Kidney epithelial cell (primary cell): ENCODE measurements at places on chromosomes 5 and 9. TPM values are rescaled to one million over a fixed set of nuclear protein-coding genes. Genes with fewer than 3 reads are reported as not detected.

DNA sequence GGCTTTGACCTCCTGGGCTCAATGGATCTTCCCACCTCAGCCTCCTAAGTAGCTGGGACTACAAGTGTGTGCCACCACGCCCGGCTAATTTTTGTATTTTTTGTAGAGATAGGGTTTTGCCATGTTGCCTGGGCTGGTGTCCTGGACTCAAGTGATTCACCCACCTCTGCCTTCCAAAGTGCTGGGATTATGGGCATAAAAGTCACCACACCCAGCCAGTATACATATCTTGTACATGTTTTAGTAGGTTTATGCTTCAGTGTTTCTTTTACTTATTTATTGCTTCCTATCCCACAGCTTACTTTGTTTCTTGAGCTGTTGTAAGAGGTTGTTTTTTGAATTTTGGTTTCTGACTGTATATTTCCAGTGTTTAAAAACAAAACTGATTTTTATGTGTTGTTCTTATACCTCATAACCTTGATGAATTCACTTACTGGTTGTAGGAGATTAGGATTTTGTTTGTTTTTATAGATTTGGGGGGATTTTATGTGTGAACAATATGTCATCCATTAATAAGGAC is 12.9 kb downstream of the FBXW5 start:
- DNase-seq, result no peak

- no peak for DNase-seq
Measured at GRCh38 chr5:122902263-122902662, 56.9 kb downstream of the SNX24 start.

DNA sequence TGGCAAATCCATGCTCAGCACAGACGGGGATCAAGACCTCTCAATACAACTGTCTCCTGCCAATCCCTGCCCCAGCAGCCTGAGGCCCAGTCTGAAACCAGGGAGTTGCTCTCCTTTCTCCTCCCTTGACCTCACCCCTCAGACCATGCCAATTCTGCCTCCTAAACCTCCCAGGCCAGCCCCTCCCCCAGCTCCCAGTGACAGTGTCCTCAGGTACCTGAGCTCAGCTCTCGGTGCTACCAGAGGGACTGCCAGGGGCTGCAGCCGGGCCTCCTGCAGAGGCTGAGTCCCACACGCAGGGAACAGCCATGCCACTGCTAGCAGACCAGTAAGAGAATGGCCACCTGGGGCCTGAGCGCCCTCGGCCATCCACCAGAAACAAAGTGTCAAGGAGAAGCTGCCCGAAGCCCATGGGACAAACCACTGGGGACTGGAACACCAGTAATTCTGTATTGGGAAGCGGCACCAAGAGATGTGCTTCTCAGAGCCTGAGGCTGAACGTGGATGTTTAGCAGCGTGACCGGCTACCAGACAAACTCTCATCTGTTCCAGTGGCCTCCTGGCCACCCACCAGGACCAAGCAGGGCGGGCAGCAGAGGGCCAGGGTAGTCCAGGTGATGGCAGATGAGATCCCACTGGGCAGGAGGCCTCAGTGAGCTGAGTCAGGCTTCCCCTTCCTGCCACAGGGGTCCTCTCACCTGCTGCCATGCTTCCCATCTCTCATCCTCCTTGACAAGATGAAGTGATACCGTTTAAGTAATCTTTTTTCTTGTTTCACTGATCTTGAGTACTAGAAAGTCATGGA is 557 bp upstream of the IL3 start:
- no peak for DNase-seq

DNA sequence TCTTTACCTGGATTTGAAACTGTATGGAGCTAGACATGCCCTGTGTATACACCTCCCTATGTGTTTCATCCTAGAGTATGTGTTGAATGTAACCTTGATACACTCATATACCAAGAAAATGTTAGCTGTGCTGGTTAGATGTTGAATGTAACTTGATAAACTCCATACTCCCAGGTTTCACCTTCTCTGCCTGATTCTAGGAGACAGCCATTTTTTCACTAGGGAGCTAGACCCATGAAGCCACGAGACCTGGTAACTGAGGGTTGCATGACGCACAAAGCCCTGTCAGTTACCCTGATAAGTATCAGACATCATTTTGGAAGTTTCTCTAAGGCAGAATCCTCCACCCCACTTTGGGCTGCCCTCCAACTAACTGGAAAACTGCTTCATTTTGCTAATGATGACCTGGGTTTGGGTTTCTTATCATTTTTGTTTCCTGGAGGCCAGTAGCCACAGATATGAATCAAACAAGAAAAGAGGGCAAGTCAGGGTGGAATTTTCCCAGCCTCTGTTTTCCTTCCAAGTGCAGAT is 478.5 kb upstream of the KIF2A start:
- no peak for DNase-seq

DNA sequence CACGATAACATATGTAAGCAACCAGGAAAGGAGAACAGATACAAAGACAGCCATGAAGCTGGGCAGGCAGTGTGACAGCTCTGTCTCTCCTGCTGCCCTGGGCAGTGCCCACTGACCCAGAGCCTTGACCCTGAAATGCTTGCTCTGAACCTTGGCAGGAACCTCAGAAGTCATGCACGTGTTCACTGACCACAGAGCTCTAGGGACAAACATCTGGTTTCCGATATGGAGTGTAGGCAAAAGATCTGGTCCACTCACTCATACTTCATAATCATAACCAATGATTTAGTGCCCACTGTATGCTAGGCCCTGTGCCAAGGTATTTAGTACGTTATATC is 102.6 kb downstream of the FSTL4 start:
- no peak for DNase-seq

DNA sequence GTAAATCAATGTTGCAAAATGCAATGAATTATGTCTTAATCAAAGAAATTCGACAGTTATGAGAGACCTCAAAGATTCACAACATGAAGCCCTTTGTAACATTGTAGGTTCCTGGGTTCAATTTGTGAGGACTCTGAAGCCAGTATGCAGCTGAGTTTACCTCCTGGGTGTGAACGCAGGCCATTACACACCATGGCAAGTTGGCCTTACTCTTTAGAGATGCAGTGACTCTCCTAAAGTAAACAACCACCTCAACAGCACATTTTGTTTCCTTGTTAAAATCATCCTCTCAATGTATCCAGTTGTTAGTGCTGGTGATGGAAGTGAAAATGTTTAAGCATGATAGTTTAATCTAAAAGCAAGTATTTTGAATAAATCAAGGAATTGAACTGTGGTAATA is 73.8 kb downstream of the JAKMIP2 start:
- no peak for DNase-seq

- DNase-seq, result no peak
Measured at GRCh38 chr5:170393235-170393634, 4.1 kb upstream of the KCNMB1 start.

DNA sequence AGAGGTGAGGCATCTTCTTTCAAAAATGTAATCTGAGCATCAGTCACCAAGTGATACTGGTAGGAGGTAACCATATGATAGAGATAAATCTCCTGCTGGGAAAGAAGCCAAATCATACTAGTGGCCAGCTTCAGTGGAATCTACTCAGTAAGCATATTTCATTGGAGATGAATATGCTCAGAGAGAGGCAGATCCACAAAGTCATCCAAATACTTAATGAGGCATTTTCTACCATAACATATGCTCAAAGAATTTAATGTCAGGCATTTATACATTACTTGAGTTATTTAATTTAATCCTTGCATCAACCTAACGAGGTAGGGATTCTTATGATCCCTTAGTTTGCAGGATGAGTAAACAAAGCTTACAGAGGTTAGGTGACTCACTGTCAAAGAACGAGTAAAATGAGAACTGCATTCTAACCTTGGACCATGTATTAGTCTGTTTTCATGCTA is 50.9 kb upstream of the DMRTA1 start:
- no peak for DNase-seq

DNA sequence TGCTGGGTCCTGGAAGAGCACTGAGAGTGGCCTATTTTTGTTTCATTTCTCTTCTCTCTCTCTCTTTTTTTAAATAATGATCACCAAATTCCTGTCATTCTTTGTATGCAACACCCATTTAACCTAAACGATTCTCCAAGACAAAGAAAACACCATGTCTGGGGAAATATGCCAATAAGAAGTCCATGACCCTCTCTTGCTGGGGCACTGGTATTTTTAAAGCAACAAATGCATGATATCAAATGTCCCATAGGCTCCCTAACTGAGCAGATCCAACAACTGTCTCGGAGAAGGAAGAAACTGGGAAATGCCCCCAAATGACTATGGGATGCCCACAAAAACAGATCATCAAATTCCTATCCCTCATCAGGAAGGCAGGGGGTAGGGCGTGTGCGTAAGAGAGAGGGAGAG is 567.4 kb downstream of the CCDC171 start:
- DNase-seq, result no peak

DNA sequence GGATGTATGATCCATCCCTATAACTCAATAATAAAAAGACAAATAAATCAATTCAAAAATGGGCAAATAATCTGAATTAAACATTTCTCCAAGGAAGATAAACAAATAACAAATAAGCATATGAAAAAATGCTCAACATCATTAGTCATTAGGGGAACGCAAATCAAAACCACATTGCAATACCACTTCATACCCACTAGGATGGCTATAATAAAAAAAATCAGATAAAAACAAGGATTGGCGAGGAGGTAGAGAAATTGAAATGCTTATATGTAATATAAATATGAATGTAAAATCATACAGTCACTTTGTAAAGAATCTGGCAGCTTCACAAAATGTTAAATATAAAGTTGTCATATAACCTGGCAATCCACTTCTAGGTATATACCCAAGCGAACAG is 52.3 kb upstream of the TBCA start:
- no peak for DNase-seq

- DNase-seq, result no peak
Measured at GRCh38 chr5:157469073-157469472, 9.1 kb downstream of the NIPAL4 start.

GRCh38 chr5:142319560-142320429 is 5.0 kb downstream of the SPRY4 start:
- no peak for DNase-seq

DNA sequence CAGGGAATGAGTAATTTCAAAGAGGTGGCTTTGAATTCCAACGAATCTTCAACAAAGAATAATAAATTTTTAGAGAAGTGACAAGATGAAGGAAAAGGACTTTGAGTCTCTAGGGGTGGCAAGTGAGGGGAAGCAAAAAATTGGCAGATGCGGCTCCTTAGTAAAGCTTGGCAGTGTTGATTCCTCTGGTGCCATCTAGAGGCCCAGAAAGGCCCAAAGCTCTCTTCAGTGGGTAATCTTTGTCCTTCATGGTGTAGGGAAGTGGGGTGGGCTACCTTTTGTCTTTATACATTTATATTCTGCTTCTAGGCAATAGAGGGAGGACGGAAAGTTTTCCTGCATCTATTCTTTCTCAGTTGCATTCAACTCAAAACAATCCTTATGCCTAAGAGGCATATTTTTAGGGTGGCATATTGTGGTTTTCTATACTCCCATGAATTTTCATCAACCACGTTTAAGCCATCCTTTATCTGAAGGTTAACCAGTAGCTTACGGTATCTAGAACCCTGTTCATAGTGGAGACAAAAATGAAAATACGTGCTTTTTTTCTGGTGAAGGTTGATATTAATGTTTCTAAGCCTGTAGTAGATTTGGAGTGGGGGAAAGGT is 17.5 kb upstream of the ROPN1L start:
- DNase-seq, result no peak

DNA sequence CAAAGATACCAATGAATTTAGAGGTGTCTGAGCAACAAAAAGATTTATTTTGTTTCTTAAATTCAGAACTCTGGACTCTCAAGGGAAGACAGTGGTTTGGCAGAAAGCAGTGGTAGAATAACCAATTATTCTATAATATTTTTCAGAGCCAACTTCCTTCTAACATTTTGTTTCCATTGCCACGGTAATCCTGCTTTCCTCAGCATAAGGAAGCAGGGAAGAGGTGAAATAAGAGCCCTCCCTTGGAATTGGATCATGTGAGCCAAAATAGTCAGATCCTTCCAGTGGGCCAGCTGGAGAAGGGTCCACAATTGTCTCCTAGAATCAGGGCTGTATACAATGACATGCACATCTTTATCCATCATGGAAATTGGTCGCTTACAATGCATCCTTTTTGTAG is 130.0 kb upstream of the MAP1B start:
- DNase-seq, result no peak

DNA sequence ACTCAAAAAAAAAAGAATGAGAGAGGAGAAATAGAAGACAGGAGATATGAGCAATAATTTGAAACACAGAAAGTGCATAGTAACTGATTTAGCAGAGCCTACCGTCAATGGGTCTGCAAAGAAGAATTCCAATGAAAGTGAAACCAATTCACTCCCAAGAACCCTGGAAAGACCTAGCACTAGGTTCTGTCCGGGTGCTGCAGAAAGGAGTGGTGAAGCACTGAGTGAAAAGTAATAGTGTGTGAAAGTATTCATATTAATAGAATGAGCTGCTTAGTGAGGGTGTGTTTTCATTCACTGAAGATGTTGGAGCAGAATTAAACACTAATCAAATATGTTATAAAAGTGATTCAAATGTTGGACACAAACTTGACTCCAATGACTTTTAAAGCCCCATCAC is 51.3 kb upstream of the SLC30A5 start:
- DNase-seq, result no peak

GRCh38 chr9:36808251-36808650 is 225.8 kb downstream of the PAX5 start:
- no peak for DNase-seq

DNA sequence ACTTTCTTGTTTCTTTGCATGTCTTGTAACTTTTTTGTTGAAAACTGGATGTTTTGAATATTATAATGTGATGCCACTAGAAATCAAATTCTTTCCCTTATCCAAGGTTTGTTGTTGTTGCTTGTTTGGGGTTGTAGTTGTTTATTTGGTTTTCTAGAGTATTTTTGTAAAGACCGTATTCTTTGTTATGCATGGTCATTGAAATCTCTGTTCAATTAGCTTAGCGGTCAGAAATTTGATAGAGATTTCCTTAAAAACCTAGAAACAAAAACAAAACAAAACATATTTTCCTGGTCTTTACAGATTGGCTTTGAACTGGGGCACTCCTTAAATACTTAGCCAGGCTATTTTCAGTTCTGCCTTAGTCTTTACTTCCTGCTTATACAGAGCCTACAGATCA is 21.9 kb downstream of the SOX30 start:
- no peak for DNase-seq

GRCh38 chr9:84261070-84261746 is 79.3 kb downstream of the SLC28A3 start:
- DNase-seq, result peak; percentile 34

GRCh38 chr9:136686794-136687711 is at the start of gene AGPAT2:
AGPAT2 (minus strand) TSS chr9:136687457; CDS start chr9:136687357, 100 bp downstream.
- DNase-seq, result no peak

Gene PCDHB11
- total RNA-seq, result 1.8 and 3.1 TPM in 2 replicates

Gene CMBL
- total RNA-seq, result 7.7 and 7.8 TPM in 2 replicates

Gene CTSL
- 85.2 and 117 TPM in 2 replicates for total RNA-seq

Gene PCDHA11
- total RNA-seq, result 0.48 and 1.2 TPM in 2 replicates

Gene PCDHGA6
- total RNA-seq, result 1.7 and 3.1 TPM in 2 replicates

Gene ANGPTL2
- 4.9 TPM in 2 replicates for total RNA-seq

Gene FGF18
- total RNA-seq, result 0.34 TPM in 1 of 2 replicates, not detected in the other

Gene RC3H2
- total RNA-seq, result 58.7 and 64.0 TPM in 2 replicates

Gene FAM169A
- total RNA-seq, result 16.3 and 18.8 TPM in 2 replicates

Gene PCDHGA11
- 6.7 and 7.4 TPM in 2 replicates for total RNA-seq

Gene PLPPR1
- 0.08 TPM in 1 of 2 replicates, not detected in the other for total RNA-seq
